ENCODE measurements at places on chromosomes 7 and 10.

GRCh38 chr10:62099299-62099698, 169.3 kb downstream of the RTKN2 start:
- no peak for DNase-seq

GRCh38 chr7:44223362-44224079, 22.7 kb downstream of the YKT6 start:
- peak; percentile 10 for DNase-seq

DNA sequence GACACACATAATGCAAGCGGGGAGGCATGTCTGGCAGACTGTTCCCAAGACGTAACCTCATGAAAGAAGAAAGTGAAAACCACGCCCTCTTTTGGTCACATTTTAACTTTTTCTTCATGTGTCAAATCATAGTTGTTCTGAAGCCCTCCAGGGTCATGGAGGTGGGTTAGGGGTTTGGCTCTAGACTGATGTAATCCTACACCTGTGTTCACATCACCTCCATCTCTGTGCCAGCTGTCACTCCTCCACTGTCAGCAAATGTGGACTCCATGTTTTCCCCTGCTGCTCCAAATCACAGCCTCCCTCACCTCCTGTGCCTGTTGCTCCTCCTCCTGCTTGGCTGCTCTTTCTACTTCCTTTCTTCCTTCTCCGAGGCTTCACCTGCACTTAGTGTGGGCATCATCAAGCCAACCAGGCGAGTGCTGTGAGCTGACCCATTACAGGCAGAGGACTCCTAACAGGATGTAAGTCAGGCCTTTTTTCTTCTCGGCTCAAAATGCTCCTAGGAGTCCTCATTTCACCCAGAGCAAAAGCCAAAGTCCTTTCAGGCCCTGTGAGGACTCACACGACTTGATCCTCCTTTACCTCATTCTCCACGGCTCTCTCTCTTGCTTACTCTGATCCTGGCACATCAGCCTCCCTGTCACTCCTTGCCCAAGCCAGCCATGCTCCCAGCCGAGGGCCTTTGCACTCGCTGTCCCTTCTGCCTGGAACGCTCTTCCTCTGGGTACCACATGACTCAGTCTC, 66.4 kb upstream of the IFRD1 start:
- peak; percentile 17 for DNase-seq

- no peak for DNase-seq
Observed at GRCh38 chr10:86410542-86411124, 44.0 kb upstream of the GRID1 start.

GRCh38 chr7:90412458-90413184, 9.4 kb downstream of the CLDN12 start:
- DNase-seq, result no peak

DNA sequence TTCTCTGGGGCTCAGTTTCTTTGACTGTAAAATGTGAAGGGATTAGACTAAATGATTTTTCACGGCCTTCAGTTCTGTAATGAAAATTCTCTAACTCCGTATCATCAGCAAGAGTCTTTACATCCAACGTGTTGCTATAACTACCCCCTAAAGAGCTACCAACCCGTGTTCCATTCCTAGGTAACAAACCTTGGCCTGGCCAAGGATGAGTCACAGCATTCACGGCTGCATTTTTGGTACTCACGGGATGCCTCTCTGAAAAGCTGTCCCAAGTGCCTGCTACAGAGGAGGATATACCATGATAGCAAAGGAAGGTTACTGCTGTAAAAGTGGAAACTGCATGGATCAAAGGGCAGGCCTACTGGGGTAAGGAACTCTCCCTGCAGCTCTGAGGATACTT, 5.9 kb downstream of the LRRC4 start:
- no peak for DNase-seq
